ENCODE measurements at places on chromosomes 7 and 10. TPM values are rescaled to one million over a fixed set of nuclear protein-coding genes. Genes with fewer than 3 reads are reported as not detected.

- DNase-seq: no peak
Observed at GRCh38 chr10:127398140-127398970, 150.8 kb upstream of the NPS start.

DNA sequence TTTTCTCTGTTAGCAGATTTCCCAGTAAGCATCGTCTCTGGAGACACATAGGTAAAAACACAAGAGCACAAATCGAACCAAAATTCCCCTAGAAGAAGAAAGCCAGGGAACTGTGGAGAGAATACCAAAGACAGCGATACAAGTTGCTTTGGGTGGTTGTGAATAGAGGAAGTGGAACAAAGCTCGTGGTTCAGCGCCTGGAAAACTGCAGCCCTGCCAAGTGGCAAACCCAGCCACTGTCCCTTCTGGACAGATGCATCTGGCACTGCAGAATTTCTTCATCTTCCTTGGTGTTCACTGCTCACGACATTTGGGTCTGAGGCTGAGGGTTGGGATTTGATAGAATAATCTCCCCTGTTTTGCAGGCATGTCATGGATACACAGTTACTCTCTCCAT lies 733.8 kb downstream of the PARD3 start:
- DNase-seq: no peak

DNA sequence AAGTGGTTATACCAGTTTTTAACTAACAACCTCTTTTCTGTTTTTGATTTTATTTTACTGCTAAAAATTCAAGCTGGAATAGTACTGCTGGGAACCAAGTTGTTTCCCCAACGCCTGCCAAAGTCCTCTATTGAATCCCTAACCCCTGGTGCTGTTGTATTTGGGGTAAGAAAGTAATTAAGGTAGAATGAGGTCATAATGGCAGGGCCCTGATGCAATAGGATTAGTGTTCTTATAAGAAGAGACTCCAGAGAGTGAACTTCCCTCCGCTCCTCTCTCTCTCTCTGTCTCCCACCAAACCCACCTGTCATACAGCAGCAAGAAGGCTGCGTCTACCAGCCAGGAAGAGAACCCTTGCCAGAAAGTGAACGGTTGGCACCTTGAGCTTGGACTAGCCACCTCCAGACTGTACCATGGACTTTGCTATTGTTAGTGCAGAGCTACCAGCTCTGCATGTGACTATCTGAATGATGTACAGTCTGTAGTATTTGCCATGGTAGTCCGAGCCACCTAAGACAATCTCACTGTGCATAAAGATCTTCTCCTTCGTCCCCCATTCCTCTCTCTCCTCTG lies 86.5 kb upstream of the KLF6 start:
- DNase-seq: no peak

GRCh38 chr7:29609162-29610037 lies 45.8 kb downstream of the PRR15 start:
- DNase-seq: peak; percentile 93

- DNase-seq: no peak
Observed at GRCh38 chr7:88322151-88322550, 15.5 kb upstream of the STEAP4 start.

DNA sequence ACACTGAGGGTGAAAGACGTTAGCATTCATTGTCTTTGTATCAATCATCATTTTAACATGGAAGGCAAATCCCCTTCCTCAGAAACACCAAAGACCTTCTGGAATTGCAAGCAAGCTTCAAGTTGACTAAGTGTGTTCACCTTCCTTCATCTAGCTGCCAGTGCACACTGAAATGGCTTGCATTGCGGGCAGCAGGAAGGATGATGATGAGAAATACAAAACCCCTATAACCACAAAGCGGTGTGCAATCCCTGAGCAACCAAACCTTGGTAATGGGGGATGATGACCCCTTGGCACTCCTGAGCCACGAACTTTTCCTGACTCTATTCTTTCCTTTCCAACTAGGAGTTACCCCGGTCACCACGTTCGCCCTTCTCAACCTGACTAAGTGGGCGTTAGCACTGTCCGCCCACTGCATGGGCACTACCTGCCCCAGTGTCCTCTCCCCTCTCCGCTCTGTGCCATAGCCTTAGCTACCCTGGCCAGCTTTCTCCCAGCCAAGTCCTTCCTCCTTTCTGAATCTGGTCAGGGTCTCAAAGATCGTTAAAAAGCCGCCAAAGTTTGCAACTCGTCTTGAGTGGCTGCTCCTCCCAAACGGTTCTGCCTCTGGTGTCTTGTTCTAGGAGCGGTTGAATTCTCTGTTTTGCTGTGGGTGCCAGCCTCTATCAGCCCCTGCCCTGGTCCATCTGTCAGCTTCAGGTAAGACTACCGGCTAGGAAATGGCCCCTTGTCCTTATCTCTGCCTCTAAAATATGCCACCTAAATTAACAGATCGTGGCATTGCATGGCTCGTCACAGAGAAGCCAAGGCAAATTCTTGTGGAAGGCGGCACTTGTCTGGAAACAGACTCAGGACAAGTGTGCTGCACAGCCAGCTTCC lies 586 bp upstream of the AOC1 start:
- no peak for DNase-seq

DNA sequence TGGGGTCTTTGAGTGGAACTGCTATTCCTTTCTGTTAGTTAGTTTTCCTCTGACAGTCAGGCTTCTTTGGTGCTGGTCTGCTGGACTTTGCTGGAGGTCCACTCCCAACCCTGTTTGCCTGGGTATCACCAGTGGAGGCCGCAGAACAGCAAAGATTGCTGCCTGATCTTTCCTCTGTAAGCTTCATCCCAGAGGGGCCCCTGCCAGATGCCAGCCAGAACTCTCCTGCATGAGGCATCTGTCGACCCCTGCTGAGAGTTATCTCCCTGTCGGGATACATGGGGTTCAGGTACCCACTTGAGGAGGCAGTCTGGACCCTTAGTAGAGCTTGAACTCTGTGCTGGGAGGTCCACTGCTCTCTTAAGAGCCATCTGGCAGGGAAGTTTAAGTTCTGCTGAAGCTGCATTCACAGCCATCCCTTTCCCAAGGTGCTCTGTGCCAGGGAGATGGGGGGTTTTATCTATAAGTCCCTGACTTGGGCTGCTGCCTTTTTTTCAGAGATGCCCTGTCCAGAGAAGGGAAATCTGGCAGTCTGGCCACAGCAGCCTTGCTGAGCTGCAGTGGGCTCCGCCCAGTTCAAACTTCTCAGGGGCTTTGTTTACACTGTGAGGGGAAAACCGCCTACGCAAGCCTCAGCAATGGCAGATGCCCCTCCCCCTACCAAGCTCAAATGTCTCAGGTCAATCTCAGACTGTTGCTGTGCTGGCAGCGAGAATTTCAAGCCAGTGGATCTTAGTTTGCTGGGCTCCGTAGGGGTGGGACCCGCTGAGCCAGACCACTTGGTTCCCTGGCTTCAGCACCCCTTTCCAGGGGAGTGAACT lies 89.7 kb upstream of the CDK6 start:
- no peak for DNase-seq

DNA sequence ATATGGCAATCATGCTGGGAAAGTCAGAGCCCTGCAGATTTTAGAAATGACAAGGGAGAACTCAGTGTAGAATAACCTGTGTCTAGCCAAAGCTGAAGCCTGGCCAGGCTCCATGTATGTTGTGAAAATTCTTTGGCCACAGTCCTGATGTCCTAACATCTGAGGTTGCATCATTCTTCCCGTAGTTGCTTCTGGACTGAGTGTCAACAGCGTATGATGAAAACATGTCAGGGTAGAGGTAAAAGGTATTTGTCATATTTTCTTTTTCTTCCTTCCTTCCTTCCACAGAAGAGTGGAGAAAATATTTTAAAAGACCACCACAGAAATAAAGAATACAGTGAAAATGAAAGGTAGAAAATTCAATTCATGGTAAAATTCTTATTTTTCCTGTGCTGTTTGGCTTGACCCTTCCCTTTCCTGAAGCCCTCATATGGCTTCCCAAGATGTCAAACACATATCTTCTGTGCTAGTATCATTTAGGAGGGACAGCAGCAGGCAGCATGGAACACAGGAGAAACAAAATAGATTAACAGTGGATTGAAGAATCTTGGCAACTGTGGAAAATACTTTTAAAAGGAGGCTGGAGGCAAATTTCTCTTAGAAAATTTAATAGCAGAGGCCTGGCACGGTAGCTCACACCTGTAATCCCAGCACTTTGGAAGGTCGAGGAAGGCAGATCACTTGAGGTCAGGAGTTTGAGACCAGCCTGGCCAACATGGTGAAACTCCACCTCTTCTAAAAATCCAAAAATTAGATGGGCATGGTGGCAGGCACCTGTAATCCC lies 18.9 kb upstream of the NRBF2 start:
- DNase-seq: no peak

DNA sequence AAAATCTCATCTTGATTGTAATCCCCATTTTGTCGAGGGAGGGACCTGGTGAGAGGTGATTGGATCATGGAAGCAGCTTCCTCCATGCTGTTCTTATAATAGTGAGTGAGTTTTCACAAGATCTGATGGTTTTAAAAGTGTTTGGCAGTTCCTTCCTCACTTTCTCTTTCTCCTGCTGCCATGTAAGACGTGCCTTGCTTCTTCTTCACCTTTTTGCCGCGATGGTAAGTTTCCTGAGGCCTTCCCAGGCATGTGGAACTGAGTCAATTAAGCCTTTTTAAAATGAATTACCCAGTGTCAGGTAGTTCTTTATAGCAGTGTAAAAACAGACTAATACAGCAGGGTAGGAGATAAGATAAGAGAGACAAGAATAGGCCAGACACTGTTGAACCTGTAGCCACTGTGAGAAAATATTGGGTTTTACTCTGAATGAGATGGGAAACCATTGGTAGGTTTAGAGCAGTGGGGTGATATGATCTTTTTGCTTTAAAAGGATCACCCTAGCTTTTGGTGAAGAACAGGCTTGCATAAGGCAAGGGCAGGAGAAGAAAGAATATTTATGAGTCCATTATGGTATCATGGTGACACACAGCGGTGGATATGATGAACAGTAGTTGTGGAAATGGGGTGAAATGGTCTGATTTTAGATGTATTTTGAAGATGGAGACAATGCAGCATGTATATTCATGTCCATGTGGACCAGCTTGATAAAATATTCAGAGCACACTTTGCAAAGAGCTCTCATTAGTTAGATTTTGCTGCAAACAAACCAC lies 11.5 kb downstream of the OR6B1 start:
- DNase-seq: no peak

- no peak for DNase-seq
Observed at GRCh38 chr10:127855591-127855881, 37.2 kb downstream of the CLRN3 start.

GRCh38 chr10:124301736-124302135 lies 117.0 kb downstream of the OAT start:
- DNase-seq: no peak

DNA sequence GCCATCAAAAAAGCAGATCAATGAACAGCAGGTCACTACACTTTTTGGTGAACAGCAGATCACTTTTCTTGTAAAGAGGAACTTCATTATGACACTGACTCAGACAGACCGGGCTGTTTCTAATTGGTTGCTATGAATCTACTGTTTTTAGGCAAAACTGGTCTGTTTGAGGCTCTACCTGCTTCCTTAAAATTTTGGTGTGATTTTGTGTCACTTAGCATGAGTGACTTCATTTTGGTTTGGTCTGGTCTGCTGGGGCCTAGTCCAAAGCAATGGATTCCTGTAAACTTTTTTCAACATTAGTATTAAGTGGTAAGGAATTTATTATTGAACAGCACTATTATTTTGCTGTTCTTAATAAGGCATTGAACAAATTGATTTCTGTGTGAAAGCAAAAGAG lies 41.8 kb upstream of the C10orf71 start:
- no peak for DNase-seq

GRCh38 chr7:1673581-1674118 lies 3.6 kb downstream of the ELFN1 start:
- DNase-seq: no peak

DNA sequence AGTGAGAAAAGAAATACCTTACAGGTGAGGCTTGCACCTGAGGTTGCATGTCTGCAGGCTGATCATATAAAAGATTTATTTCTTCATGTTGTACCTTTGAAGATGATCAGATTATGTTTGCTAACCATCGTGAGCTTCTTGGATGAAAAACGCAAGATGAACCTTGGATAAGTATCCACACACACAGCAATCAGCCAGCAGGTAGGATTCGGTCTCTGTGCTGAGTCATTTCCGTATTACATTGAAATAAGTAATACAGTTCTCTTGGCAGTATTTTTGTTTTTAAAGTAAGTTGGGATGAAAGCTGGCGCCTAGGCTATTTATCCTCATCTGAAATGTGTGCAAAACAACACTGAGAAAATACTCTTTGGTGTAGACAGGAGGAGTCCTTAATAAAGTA lies 109.0 kb upstream of the PRKCQ start:
- DNase-seq: no peak

GRCh38 chr7:132666774-132667172 lies 90.5 kb upstream of the PLXNA4 start:
- DNase-seq: no peak

DNA sequence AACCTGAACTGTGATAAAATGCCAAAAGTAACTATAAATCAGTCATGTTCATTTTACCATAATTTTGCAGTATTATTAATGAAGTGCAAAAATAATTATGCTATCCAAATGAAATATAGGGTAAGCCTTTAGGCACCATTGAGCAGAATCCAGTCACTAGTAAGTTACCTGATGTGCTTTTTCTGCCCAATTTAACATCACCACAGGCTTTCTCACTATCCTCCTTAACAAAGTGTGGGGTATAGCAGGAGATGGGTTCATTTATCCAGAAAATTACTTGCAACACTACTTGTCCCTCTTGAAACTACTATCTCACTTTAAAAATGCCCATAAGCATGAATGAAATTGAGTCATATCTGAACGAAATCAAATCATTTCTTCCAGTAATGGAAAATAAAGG lies 211.0 kb downstream of the SEMA3A start:
- no peak for DNase-seq

- no peak for DNase-seq
Observed at GRCh38 chr7:110861163-110861562, 229.8 kb upstream of the LRRN3 start.

DNA sequence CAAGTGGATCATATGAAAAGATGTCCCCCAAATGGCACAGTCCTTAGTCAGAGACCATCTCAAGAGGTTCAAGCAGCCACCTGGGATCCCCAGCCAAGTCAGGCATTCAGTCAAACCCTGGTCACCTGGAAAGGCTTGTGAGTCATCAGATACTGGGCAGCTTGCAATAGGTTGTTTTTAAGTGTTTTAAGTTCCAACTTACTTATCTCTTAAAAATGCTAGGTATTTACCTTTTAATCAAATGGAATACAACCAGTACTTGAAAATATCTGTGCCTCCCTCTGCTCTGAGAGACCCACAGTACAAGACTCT lies 262.2 kb downstream of the WDR11 start:
- peak; percentile 88 for DNase-seq

Gene BMS1
- polyA plus RNA-seq: 6.1 TPM

Gene TMEM225B
- polyA plus RNA-seq: 0.23 TPM

Gene VWC2
- not detected for polyA plus RNA-seq

Gene CPN1
- not detected for polyA plus RNA-seq

Gene SPRN
- polyA plus RNA-seq: 0.02 TPM

Gene TAC1
- polyA plus RNA-seq: not detected

All from keratinocyte (primary cell).